ENCODE measurements at places on chromosomes 16 and 17.

DNA sequence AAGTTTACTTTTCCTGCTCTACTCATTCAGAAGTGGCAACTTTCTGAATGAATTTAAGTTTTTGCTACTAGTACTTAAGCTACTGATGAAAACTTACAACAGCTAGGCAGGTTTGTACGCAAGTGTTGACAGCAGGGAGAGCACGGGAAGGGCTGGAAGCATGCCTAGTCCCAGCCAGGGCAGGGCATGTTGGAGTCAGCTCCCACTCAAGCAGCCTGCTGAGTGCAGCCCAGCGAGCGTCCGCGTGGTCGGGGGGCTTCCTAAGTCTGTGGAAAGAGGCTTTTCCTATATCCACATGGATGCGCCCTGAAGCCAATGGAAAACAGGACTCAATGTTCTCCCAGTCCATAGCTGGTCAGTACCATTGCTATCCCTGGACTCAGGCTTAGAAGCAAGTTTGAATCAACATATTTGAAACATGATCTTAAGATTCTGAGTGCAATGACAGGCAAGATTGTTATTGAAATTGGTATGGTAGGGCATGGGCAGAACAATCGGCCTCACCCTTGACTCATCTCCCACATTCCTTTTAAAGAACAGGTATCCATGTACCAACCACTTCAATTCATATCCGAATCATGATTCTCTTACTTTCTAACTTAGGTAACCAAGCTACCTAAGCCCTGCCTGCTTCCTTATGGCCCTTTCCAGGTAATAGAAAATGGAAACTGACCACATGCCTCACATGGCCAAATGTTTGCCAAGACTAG, 22.5 kb downstream of the CYB5D2 start:
- DNase-seq = no peak

DNA sequence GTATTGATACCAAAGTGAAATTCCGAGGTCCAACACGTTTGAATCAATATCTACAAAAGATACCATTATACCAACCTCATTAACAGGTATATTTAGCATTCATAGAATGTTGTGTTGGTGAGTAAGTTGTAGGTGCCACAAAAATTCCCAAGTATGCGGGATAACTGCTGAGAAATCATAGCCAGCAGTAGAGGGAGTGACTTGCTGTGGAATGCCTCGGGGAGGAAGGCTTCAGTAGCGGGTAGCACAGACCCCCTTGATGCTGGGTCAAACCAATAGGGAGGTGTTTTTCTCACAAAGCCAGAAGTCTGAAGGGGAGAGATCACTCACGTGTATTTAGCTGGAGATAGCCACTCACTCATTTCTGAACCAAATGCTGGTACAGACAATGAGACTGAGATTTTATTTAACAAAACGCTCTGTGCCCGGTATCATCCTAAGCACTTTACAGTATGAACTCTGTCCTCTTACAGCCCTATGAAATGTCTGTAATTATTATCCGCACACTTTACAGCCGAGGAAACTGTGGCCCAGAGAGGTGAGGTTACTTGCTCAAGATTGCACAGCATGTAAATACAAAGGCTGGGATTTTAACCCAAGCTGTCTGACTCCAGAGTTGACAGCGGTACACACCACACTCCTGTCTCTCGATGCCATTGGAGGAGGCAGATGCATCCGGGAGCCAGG, 23.1 kb downstream of the HSBP1 start:
- no peak for DNase-seq

DNA sequence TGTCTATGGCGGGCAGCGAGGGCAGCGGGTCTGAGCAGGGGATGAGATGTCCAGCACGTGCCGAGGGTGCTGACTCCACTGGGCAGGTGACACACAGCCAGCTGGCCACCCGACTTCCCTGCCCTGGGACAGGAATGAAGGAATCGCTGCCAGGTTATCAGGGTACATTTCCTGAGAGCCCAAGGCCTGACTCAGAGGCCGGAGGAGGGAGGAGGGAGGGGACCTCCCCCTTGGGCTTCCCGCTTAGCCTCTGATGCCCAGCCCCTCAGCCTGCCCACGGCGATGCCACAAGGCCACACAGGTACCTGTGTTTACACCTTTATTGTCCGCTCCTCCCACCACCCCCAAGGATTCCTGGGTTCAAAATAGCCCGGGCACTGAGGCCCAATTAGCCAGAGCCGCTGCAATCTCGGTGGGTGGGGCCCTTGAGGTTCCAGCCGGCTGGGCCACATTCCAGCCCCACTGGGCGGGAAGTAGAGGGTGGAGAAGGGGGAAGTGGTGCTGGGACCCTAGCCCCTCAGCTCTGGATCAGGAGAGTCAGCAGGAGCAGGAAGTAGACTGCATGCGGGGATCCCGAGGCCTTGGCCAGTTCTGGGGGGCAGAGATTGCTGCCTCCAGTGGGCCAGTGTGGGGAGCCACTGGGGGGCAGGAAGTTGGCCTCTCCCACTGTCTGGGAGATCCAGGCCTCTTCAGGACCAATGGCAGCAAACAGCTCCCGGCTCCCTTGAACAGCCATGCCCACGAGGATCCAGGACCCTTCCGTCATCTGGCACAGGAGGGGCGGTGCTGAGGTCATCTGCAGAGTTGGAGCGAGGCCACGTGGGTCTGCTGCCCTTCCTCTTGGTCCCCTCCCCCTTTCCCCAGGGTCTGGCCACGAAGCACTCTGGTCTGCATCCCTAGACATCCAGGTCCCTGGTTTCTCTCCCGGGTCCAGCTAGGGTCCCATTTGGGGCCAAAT, 3.4 kb upstream of the PRSS8 start:
- DNase-seq = no peak

DNA sequence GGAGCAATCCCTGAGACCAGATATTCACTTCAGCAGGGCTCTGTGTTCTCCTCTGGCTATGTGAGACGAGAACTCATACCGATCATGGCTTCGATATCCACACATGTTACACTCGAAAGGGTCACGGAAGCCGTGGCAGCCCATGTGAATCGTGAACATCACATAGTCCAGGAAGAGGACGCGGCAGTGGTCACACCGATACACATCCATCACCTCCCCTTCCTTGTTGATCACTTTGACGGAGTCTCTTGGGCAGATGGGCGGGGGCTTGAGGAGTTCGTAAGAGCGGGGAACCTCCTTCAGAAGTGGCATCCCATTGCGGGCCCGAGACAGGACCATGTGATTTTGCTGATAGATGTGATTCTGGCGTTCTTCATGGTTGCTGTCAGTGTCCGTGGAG, 28.0 kb downstream of the GRB7 start:
- no peak for DNase-seq

- no peak for DNase-seq
These were observed 84.7 kb downstream of the IRX5 start for GRCh38 chr16:55015181-55015913.

All from activated T-helper 2 cell treated with anti-CD3 and anti-CD28 coated beads, Interferon-gamma antibody, Interleukin-2, Interleukin-4, amounts not matched to agents 10 μg/mL and 5 μg/mL and 100 μg/mL, durations not matched to agents 14 hours and 24 hours and 36 hours (primary cell).